Colonic mucosa (tissue), 4 donors: ENCODE measurements at places on chromosomes 1 and 21. TPM values are rescaled to one million over a fixed set of nuclear protein-coding genes. Genes with fewer than 3 reads are reported as not detected.

GRCh38 chr1:58779801-58780382 is 4.0 kb downstream of the JUN start:
- peak; percentile 77 for DNase-seq

DNA sequence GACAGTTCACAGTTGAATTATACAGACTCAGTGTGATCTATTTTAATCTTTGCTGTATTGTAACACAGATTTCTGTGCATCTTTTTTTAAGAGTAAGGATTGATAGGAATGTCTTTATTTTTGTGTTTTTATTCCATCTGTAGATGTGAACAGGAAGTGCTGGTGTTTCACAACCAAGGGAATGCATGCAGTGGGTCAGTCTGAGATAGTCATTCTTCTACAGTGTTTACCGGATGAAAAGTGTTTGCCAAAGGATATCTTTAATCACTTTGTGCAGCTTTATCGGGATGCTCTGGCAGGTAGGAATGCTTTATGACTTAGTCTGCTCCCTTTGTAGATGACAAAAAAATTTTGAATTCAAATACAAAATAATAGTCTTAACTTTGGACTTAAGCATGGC is 84.5 kb downstream of the CC2D1B start:
- no peak for DNase-seq

DNA sequence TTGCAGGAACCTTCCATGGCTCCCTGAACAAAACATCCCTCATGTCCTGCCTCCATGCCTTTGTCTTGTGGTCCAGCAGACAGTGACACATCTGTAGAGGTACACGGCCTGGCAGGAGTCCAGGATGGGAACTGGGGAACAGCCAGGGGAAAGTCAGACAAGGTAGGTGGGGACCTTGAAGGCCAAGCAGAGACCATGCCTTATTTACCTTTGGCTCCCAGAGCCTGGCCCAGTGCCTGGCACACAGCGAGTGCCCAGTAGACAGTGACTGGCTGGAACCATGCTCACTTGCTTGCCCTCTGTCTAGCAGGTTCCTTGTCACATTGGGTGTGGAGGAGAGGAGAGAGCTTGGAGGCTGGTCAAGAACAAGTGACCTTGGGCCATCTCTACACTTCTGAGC is 81.0 kb downstream of the BCAR3 start:
- DNase-seq: no peak

- DNase-seq: no peak
Observed at GRCh38 chr21:46636550-46637285, 1.2 kb downstream of the PRMT2 start.

DNA sequence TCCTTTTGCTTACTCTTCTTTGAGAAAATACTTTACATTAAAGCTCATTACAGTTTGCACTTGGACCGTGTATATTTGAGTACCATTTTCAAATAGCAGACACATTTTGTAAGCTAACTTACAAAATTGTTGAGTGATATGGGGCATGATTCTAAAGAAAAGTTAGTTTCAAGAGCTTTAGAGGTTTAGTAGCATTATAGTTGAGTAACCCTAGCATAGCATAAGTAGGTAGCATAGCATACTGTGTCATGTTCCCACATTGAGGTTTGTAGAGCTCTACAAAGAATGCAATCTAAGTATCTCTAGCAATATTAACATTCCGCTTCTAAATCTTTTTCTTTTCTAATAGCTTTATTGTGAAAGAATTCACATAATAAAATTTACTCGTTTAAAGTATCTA is 92.0 kb downstream of the ITSN1 start:
- no peak for DNase-seq

- DNase-seq: no peak
Observed at GRCh38 chr1:156247460-156248322, at the start of gene PAQR6. TSS of gene PAQR6 (minus strand) at chr1:156248056. CDS start at chr1:156246731, 1,325 bp downstream.

- no peak for DNase-seq
Observed at GRCh38 chr1:58855274-58856165, 71.7 kb upstream of the JUN start.

GRCh38 chr1:210377731-210378333 is 49.1 kb downstream of the HHAT start:
- no peak for DNase-seq

MAB21L3 gene
- 3.9 TPM for total RNA-seq

DNA sequence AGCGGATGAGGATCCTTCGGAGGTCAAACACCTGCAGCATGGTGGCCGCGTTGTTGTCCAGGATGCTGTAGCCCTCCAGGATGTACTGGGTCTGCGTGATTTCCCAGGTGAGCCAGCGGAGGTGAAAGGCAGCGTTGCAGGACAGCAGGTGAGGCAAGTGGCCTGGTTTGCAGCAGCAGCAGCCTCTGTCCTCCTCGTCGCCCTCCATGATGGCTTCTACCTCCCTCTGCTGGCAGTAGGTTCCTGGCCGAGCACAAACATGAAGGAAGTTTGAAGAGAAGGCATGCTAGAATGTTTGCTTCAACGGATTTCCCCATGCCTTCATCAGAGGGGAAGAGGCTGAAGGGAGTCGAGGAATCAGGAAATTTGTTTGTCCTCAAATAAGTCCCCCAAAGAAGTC is 74.7 kb downstream of the NTPCR start:
- DNase-seq: peak; percentile 77

FCRL5 gene
- 1.8 TPM for total RNA-seq

DNA sequence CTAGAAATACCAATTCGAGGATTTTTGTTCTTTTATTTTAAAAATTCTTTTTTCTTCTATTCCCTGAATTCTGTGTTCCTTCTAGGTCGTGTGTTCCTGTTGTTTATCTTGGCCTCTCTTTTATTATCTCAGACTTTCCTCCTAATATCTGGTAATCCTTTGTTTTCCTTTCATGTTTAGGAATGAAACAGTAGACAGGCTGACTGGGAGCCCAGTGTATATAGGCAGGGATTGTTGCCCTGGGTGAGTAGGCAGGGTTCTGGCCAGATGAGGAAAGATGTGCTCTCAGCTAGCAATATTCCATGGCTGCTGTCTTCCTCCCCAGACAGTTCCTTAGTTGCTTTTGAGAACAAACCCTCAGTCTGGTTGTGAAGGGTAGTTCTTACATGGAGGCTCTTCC is 161.8 kb upstream of the PDE4B start:
- no peak for DNase-seq

DNA sequence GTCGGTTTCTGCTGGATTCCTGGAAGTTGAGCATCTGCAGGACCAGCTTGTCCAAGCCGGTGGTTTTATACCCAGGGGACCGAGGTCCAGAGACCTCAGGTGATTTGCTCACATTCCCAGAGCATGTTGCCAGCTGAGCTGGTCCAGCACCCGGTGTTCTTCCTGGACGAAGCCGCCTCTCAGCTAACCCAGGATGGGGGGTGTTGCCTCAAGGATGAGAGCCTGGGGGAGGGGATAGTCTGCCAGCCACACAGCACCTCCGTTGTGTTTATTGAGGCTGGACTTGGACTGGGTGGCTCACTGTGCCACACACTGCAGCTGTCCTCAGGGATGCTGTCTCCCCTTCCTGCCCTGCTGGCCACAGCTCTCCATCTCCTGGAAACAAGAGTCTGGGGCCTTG is 1.5 kb downstream of the TMEM201 start:
- no peak for DNase-seq

- DNase-seq: no peak
Observed at GRCh38 chr21:39377444-39378050, 28.7 kb upstream of the HMGN1 start.

- DNase-seq: no peak
Observed at GRCh38 chr1:209597499-209597898, 14.0 kb downstream of the CAMK1G start.
